ENCODE measurements at places on chromosomes 3 and 15.

DNA sequence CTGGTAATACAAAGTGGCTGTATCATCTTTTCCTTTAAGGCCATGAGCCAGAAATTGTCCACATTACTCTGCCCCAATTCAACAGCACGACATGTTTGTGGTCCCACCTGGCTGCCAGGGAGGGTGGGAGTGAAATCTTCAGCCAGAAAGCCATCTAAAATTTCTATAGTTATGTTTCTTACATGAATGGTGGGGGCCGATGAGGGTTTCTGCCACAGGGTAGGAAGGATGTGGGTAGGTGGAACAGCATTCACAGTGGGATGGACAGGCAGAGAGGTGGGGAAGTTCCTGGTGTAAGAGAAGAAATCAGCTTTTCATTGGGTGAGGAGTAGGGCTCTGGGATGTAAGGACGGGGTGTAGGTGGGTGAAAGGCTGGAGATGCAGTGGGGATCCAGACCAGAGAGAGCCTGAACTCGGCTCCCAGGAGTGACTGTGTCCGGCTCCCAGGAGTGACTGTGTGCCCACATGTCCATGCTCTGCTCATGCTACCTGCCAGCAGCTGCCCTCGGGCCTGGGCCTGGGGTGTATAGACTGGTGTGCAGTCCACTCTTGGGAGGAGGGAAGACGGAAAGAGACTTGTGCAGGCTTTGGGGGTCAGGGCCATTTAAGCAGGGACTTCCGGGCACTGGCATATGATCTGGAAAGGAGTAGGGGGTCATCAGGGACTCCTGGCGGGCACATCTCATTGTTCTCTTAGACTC, 3.8 kb upstream of the FBLN2 start:
- peaks cover 2% of the 10 kb centered on the region for H3K36me3 ChIP-seq
- H3K4me3 ChIP-seq = peak overlapping the region; percentile 7
- H3K27ac ChIP-seq = peak overlapping the region; percentile 2

DNA sequence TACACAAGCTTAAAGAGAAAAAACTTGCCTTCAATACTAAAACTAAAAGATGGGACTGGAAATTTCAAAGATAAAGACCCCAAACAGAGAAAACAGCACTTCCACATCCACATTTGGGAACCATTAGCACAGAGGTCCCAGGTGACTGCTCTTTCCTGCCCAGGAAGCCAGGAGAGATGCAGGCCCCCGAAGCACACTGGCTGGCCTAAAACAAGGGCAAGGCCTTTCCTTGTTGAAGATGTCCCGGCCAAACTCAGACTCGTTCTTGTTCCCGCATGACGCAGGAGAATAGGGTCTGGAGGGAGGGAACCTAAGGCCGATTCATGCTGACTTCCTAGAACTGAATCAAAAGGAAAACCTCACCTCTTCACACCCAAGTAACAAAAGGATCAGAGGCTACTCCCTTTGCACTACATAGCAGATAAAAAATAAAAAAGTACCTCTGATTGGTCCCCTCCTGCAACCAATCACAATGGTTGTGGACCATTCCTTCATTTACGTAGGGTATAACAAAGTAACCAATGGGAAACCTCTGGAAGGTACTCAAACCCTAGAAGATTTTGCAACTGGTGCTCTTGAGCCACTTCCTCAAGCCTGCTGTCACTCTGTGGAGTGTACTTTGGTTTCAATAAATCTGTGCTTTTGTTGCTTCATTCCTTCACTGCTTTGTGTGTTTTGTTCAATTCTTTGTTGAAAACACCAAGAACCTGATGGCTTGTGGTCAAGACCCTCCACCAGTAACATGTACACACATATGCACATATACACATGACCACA, 48.7 kb downstream of the EFCAB12 start:
- no peaks in the 10 kb centered on the region for H3K36me3 ChIP-seq
- no peaks in the 10 kb centered on the region for H3K27me3 ChIP-seq
- no peak overlapping the region for H3K4me3 ChIP-seq
- H3K4me1 ChIP-seq = no peaks in the 10 kb centered on the region

- no peaks in the 10 kb centered on the region for H3K27me3 ChIP-seq
- H3K36me3 ChIP-seq = peaks cover 16% of the 10 kb centered on the region
- DNase-seq = no peak
- H3K27ac ChIP-seq = no peak overlapping the region
Observed at GRCh38 chr3:172209333-172210321, 170.2 kb downstream of the FNDC3B start.

GRCh38 chr3:100155128-100155527, 40.8 kb upstream of the FILIP1L start:
- peaks cover 15% of the 10 kb centered on the region for H3K4me1 ChIP-seq
- no peak overlapping the region for H3K4me3 ChIP-seq
- H3K36me3 ChIP-seq = peaks cover 65% of the 10 kb centered on the region
- no peaks in the 10 kb centered on the region for H3K27me3 ChIP-seq
- DNase-seq = no peak

DNA sequence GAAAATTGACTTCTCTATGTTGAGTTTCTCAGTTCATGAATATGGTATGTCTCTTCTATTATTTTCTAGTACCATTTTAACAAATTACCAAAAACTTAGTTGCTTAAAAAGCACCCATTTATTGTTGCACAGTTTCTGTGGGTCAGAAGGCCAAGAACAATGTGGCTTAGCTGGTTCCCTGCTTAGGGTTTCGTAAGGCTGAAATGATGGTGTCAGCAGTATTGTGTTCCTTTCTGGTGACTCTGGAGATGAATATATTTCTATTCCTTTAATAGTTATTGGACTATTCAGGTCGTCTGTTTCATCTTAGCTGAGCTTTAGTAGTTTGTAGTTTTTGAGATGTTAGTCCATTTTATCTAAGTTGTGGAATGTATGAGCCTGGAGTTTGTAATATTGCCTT, 44.9 kb downstream of the IL1RAP start:
- no peak overlapping the region for H3K27ac ChIP-seq
- DNase-seq = no peak
- no peaks in the 10 kb centered on the region for H3K27me3 ChIP-seq
- H3K4me1 ChIP-seq = peaks cover 50% of the 10 kb centered on the region
- H3K36me3 ChIP-seq = peaks cover 51% of the 10 kb centered on the region

GRCh38 chr3:161413855-161414210, 42.5 kb upstream of the SPTSSB start:
- no peaks in the 10 kb centered on the region for H3K36me3 ChIP-seq
- no peaks in the 10 kb centered on the region for H3K4me1 ChIP-seq
- no peak overlapping the region for H3K27ac ChIP-seq
- no peak overlapping the region for H3K4me3 ChIP-seq
- no peak for DNase-seq

GRCh38 chr3:114428044-114428595, 134.3 kb downstream of the TIGIT start:
- no peaks in the 10 kb centered on the region for H3K36me3 ChIP-seq
- no peak overlapping the region for H3K27ac ChIP-seq
- no peaks in the 10 kb centered on the region for H3K27me3 ChIP-seq
- no peak overlapping the region for H3K4me3 ChIP-seq
- DNase-seq = no peak

- H3K4me1 ChIP-seq = no peaks in the 10 kb centered on the region
- no peak overlapping the region for H3K27ac ChIP-seq
- no peak for DNase-seq
- no peaks in the 10 kb centered on the region for H3K27me3 ChIP-seq
Observed at GRCh38 chr3:26084629-26085028, 294.7 kb downstream of the OXSM start.

- peaks cover 11% of the 10 kb centered on the region for H3K4me1 ChIP-seq
- H3K4me3 ChIP-seq = peak overlapping the region; percentile 80
- no peak overlapping the region for H3K27ac ChIP-seq
- peaks cover 56% of the 10 kb centered on the region for H3K27me3 ChIP-seq
Observed at GRCh38 chr3:185363662-185364203, 797 bp downstream of the MAP3K13 start.

GRCh38 chr3:113129168-113129567, 82.2 kb upstream of the BOC start:
- DNase-seq = no peak
- H3K27ac ChIP-seq = no peak overlapping the region

- peaks cover 37% of the 10 kb centered on the region for H3K36me3 ChIP-seq
- peaks cover 21% of the 10 kb centered on the region for H3K4me1 ChIP-seq
- H3K4me3 ChIP-seq = no peak overlapping the region
- H3K27me3 ChIP-seq = no peaks in the 10 kb centered on the region
- no peak for DNase-seq
Observed at GRCh38 chr3:11818033-11818432, 28.7 kb downstream of the TAMM41 start.

DNA sequence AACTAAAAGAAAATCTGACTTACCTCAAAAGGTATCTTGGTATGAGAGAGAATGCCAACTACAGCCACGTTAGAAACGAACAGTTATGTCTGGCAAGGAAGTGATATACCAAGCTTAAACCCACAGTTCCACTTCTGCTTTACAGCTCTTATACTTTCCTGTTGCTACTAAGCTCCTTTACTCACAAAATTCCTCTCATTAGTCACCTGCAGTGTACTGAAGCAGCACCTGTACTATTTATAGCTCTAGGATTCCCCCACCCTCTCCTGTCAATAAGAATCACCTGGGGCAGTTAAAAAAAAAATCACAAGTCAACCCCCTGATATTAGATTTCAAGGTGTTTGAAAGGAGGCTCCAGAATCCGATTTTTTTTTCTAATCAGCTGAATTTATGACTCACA, 2.9 kb upstream of the TMEM266 start:
- H3K27ac ChIP-seq = peak overlapping the region; percentile 27
- no peak for DNase-seq
- H3K4me3 ChIP-seq = no peak overlapping the region
- peaks cover 47% of the 10 kb centered on the region for H3K27me3 ChIP-seq

GRCh38 chr3:37859354-37859753, 2.3 kb upstream of the CTDSPL start:
- no peaks in the 10 kb centered on the region for H3K36me3 ChIP-seq
- peaks cover 15% of the 10 kb centered on the region for H3K4me1 ChIP-seq
- peaks cover 22% of the 10 kb centered on the region for H3K27me3 ChIP-seq
- no peak overlapping the region for H3K4me3 ChIP-seq
- H3K27ac ChIP-seq = no peak overlapping the region
- DNase-seq = no peak

DNA sequence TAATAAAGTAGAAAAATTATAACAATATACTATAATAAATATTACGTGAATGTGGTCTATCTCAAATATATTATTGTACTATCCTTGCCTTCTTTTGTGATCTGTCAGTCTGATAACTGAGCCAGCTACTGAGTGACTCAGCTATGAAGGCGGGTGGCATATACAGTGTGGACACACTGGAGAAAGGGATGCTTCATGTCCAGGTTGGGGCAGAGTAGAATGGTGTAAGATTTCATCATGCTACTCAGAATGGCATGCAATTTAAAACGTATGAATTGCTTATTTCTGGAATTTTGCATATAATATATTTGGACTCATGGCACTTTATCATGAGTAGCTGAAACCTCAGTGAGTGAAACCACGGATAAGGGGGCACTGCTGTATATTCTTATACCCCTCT, 172.9 kb upstream of the TBC1D5 start:
- no peaks in the 10 kb centered on the region for H3K36me3 ChIP-seq
- H3K4me1 ChIP-seq = peaks cover 4% of the 10 kb centered on the region
- DNase-seq = no peak
- H3K27me3 ChIP-seq = peaks cover 2% of the 10 kb centered on the region

- no peaks in the 10 kb centered on the region for H3K4me1 ChIP-seq
- no peak for DNase-seq
- H3K27ac ChIP-seq = no peak overlapping the region
- H3K27me3 ChIP-seq = peaks cover 9% of the 10 kb centered on the region
Observed at GRCh38 chr3:138089091-138089490, 26.3 kb downstream of the DZIP1L start.

GRCh38 chr15:78225783-78226541, 8.4 kb downstream of the ACSBG1 start:
- no peak overlapping the region for H3K27ac ChIP-seq
- no peak overlapping the region for H3K4me3 ChIP-seq
- no peaks in the 10 kb centered on the region for H3K27me3 ChIP-seq
- DNase-seq = no peak
- peaks cover 8% of the 10 kb centered on the region for H3K4me1 ChIP-seq

GRCh38 chr3:75272691-75273090, 391.4 kb upstream of the FRG2C start:
- H3K36me3 ChIP-seq = no peaks in the 10 kb centered on the region
- H3K4me3 ChIP-seq = no peak overlapping the region
- no peak for DNase-seq

DNA sequence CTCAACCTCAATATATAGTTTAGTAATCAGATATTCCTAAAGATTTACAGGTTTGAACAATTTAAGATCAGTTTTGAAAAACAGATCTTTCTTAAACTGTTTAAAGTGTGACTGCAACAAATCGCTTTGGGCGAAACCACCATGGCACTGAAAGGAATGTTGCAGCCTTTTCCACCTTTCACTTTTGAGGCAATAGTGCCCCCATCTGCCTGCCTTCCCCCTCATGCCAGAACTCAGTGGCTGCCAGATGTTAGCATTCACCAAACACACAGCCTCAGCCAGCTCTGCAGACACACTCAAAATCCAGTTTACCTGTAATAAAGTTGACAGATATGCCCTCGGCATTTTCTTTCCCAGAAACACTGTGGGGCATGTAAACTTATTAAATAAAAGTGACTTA, 3.3 kb downstream of the LYSMD4 start:
- H3K4me3 ChIP-seq = no peak overlapping the region
- H3K27me3 ChIP-seq = no peaks in the 10 kb centered on the region
- DNase-seq = peak; percentile 19
- peaks cover 23% of the 10 kb centered on the region for H3K4me1 ChIP-seq

- no peak overlapping the region for H3K4me3 ChIP-seq
- DNase-seq = no peak
- H3K36me3 ChIP-seq = peaks cover 1% of the 10 kb centered on the region
- H3K4me1 ChIP-seq = peaks cover 4% of the 10 kb centered on the region
Observed at GRCh38 chr3:140832883-140833282, 108.8 kb upstream of the SLC25A36 start.

GRCh38 chr15:44296625-44297524, 8.4 kb downstream of the GOLM2 start:
- peaks cover 16% of the 10 kb centered on the region for H3K36me3 ChIP-seq
- peaks cover 37% of the 10 kb centered on the region for H3K4me1 ChIP-seq
- H3K27ac ChIP-seq = peak overlapping the region; percentile 24
- no peak overlapping the region for H3K4me3 ChIP-seq
- no peak for DNase-seq

- peaks cover 1% of the 10 kb centered on the region for H3K27me3 ChIP-seq
- no peaks in the 10 kb centered on the region for H3K36me3 ChIP-seq
- H3K4me3 ChIP-seq = no peak overlapping the region
- no peak for DNase-seq
Observed at GRCh38 chr3:182596676-182597410, 196.5 kb upstream of the ATP11B start.

GRCh38 chr3:5317557-5317956, 130.1 kb downstream of the EDEM1 start:
- no peak for DNase-seq
- no peaks in the 10 kb centered on the region for H3K36me3 ChIP-seq
- H3K27me3 ChIP-seq = no peaks in the 10 kb centered on the region
- no peak overlapping the region for H3K4me3 ChIP-seq
- peaks cover 3% of the 10 kb centered on the region for H3K4me1 ChIP-seq

DNA sequence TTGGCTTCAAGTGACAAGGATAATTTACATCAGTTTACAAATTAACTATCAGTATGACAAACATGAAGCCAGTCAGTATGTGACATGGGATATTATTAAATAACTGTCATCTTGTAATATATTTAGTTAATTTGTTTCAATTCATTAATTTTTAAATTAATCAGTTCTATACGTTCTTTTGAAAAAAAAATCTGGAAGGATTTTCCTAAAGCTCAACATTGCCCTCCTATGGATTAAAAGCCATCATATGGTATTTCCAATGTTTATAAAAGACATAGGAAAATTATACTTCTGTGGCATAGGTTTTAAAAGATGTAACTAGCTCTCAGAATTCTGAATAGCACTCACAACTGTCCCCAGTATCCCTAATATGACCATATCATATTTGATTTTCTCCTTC, 134.4 kb downstream of the PLOD2 start:
- H3K4me1 ChIP-seq = no peaks in the 10 kb centered on the region
- no peak for DNase-seq
- no peaks in the 10 kb centered on the region for H3K36me3 ChIP-seq
- H3K27ac ChIP-seq = no peak overlapping the region
- no peaks in the 10 kb centered on the region for H3K27me3 ChIP-seq

Data from activated naive CD8-positive, alpha-beta T cell treated with anti-CD3 and anti-CD28 coated beads, Interleukin-2, amount 50 U/mL, for 24 hours (primary cell).